ENCODE measurements at places on chromosomes 16 and 17.

- DNase-seq, result no peak
Measured at GRCh38 chr17:45584092-45585036, 93.8 kb upstream of the PLEKHM1 start.

DNA sequence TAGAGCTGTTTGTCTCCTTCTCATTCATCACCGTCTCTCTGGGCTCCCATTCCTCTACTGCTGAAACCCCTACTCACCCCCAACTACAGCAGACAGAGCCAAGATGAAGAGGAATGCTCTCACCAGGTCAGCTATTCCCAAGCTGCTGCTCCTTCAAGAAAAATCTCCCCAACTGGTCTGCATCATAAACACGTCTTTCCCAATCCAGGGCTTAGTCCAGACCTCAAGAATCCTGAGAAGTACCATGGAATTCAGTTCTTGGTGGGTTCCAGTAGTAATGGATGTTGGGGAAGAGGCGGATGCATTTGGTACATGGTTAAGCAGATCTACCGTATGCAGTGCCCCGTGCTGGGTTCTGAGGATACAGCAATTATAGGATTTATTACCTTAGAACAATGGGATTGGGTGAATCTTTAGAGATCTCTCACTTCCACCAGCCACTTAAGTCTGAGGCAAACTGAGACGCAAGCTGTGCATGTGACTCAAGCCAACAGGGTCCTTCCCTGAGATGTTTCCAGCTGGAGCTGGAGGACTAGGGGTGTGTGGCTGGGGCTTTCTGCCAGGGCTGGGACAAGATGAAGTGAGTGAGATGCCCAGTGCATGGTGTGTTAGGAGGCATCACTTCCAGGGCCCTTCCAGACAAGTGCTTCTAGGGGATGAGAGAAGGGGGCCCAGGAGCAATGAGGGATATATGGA is 232.7 kb upstream of the CDH5 start:
- no peak for DNase-seq

DNA sequence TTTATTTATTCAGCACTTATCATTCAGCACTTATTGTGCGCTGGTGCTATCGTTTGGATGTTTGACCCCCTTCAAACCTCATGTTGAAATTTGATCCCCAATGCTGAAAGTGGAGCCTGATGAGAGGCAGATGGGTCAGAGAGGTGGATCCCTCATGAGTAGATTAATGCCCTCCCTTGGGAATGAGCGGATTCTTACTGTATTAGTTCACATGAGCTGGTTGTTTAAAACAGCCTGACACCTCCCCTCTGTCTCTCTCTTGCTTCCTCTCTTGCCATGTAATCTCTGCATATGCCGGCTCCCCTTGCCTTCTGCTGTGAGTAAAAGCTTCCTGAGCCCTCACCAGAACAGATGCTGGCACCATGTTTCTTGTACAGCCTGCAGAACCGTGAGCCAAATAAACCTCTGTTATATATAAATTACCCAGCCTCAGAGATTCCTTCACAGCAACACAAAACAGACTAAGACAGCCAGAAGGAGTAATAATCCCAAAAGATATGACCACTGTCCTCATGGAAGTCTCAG is 111.1 kb downstream of the CACNG3 start:
- no peak for DNase-seq

GRCh38 chr17:37478187-37478586 is 11.5 kb upstream of the DUSP14 start:
- DNase-seq, result no peak

DNA sequence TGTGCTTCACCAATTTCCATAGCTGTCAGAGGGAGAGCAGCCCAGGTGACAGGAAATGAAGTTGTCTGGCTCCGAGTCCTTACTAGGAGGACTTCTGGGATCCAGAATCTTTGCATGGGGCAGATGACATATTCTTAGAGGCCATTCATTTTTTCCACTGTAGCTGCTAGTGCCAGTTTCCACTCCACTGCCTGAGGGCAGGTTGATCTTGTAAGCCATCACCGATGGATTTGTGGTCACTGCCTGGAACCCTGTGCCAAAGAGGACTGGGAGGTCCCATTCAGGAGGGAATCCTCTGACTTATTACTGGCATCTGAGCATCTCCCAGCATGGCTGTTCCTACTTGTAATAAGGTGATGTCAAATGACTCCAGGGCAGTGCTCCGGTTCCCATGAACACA is 144.1 kb upstream of the KCNJ18 start:
- no peak for DNase-seq

All from renal cortex interstitium (tissue), 15 donors.